ENCODE measurements at places on chromosomes 1 and 21. TPM values are rescaled to one million over a fixed set of nuclear protein-coding genes. Genes with fewer than 3 reads are reported as not detected.

GRCh38 chr1:178518894-178519293, 6.0 kb downstream of the TEX35 start:
- DNase-seq = no peak

DNA sequence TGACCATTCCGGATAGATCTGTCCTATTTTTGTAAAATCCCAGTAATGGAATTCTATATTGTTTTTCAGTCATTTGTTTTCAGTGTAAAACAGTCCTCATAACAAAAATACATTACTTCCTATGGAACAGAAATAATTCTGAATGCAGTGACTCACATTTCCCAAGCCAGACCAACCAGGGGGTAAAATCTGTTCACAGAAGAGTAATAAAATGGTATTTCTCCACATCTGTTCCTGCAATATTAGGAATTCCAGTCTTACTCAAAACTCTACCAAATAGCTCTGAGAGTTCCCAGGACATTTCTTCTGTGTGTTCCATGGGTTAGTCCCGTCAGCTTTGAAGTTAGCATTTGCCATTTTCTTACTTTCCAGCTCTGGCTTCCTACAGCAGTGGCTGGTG, 2.6 kb upstream of the DDR2 start:
- DNase-seq = no peak

Gene PADI3
- total RNA-seq = not detected

- DNase-seq = no peak
Measured at GRCh38 chr1:167375949-167376348, 142.4 kb downstream of the CD247 start.

GRCh38 chr21:34900376-34900775, 148.7 kb downstream of the RUNX1 start:
- DNase-seq = no peak

- DNase-seq = no peak
Measured at GRCh38 chr21:20949884-20950283, 48.3 kb upstream of the NCAM2 start.

Gene AVPR1B
- total RNA-seq = not detected

Gene G0S2
- 35.2 TPM for total RNA-seq

Gene MYOG
- total RNA-seq = not detected

DNA sequence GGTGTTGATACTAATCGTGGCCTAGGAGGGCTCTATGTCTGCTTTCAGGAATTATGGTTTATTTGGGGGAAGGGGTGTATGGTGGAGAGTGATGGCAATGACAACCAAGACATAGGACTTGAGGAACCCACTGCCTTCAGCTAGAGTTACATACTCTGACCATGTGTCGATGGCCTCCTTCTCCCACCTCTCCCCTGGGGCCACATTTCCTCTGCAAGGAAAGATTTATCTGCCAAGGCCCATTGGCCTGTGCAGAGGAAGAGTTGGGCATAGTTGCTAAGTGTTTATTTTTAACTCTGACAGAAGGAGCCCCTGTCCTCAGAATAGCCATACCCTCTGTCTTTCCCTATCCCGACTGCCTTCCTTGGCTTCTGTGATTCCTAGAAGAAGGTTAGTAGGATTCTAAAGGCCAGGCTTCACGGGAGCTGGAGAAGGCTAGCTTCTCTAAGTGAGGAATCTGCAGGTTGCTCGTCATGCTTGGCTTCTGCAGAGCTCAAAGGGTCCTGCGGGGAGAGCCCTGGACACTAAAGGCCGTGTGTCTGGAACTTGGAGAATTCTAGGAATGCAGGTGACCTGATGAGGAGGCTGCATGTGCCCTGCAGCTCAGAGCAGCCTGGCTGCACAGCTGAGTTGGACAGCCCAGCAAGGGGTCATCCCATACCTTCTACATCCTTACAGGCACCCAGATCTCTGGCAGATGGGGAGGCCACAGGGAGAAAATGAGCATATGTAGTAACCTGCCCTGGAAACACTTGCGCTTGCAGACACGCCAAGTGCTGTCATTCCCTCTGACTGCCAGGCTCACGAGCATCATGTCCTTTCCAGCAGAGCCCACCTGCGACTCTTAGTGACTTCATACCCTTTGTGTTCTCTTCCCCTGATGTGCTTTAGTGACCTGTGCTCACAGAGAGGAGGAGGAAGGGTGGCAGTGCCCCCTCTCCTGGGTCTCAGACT, 9.7 kb downstream of the MAPKAPK2 start:
- no peak for DNase-seq

Gene KCNT2
- total RNA-seq = 0.79 TPM

Data from lower leg skin (tissue), 4 donors.